Activated B cell treated with CpG ODN at 0.5 μM for 24 hours (primary cell): ENCODE measurements at places on chromosomes 4 and X. TPM values are rescaled to one million over a fixed set of nuclear protein-coding genes. Genes with fewer than 3 reads are reported as not detected.

SPINK2 gene
- 1.2 TPM in 1 of 2 replicates, not detected in the other for total RNA-seq

FREM3 gene
- total RNA-seq, result not detected in 2 replicates

MAGEA10 gene
- not detected in 2 replicates for total RNA-seq

TDO2 gene
- total RNA-seq, result not detected in 2 replicates

PRSS12 gene
- not detected in 2 replicates for total RNA-seq

APLN gene
- not detected in 2 replicates for total RNA-seq

JCHAIN gene
- total RNA-seq, result 47.0 and 53.7 TPM in 2 replicates

EREG gene
- total RNA-seq, result not detected in 2 replicates

TACR3 gene
- total RNA-seq, result not detected in 2 replicates

SLC49A3 gene
- total RNA-seq, result 2.3 TPM in 2 replicates

AFM gene
- total RNA-seq, result not detected in 2 replicates

PCYT1B gene
- total RNA-seq, result not detected in 2 replicates

PPP2R3B gene
- total RNA-seq, result 15.4 and 15.5 TPM in 2 replicates

MAGEA2 gene
- not detected in 2 replicates for total RNA-seq

- DNase-seq, result no peak
These were observed 4.3 kb downstream of the NR0B1 start for GRCh38 chrX:30304866-30305265.

DNA sequence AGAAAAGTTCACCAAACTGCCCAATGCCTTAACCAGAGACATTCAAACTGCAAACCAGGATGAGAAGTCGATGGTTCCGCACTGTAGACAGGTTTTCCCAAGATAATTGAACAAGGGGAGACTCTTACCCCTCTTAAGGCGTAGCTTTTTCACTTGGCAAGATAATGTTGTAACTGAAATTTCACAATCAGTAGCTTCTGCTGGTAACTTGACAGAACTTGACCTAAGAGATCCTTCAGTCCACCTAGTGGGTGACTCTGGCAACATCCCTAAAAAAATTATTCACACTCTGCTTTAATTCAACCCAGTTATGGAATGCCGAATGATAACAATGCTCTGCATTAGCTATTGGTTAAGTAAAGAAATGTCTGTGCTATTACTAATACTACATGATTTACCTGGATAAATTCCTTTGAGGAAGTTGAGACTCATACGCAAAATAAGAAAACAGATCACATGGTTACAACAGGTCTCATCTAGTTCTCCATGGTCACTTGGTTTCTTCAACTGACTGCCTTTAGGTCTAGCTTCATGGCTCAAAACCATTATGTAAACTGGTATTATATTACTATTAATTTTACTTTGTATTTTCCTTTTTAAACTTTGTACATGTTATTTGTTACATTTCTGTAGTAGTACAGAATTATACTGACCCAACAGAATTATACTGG is 9.1 kb downstream of the ELF2 start:
- DNase-seq, result no peak

DNA sequence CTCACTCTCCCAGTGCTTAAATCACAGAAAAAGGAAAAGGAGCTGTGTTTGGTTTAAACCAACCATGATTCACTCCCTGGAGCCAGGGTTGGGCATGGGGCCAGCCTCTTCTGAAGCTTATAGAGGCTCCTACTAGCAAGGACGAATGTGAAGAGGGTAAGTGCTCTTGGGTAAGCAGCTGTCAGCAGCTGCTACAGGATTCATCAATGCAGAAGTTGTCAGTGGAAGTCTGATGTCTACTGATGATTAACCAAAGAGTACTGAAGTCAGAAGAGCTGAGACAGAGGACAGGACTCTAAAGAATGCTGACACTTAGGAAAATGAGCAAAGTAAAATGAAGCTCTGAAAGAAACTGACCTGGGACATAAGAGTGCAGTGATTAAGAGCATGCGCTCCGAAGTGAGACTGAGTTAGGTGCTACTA is 32.7 kb upstream of the JADE1 start:
- DNase-seq, result no peak

GRCh38 chr4:76708971-76709771 is 188.8 kb downstream of the SOWAHB start:
- DNase-seq, result no peak

DNA sequence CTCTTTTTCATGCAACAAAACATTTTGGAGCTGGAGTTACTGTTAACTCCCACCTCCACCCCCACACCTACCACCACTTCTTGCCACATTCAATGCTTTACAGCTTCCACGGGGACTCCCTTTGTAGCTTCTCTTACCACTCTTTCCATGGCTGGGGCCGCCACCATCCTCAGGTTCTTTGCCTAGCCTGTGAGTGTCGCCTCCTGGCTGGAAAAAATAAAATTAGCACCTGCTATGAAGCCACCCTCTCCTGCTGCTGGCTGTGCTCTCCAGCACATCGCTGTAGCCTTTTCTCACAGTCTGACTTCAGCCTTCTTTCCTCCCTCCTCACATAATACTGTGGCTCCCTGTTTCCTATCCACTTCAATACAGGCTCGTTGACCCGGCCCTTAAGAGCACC is 114.4 kb downstream of the FRAS1 start:
- no peak for DNase-seq

DNA sequence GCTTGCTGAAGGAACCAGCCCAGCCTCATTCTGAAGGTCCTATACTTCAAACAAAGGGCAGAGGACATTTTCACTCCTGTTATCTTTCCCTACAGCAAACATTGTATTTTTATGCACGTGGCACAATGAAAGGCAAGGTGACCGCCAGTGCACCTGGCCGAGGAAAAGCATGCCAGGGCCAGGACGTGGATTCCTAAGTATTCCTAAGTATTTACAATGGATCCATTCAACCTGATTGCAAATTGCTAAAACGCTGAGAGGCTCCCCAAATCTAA is 127.9 kb upstream of the FTHL17 start:
- DNase-seq, result no peak

GRCh38 chr4:138097912-138098600 is 144.1 kb downstream of the SLC7A11 start:
- no peak for DNase-seq

GRCh38 chr4:159768016-159768415 is 665.1 kb downstream of the RAPGEF2 start:
- no peak for DNase-seq

GRCh38 chr4:42151568-42152506 is 618 bp downstream of the BEND4 start:
- peak; percentile 73 for DNase-seq

- no peak for DNase-seq
These were observed 128.7 kb downstream of the WDFY3 start for GRCh38 chr4:84837751-84838150.

GRCh38 chr4:105560421-105560848 is 8.0 kb downstream of the ARHGEF38 start:
- DNase-seq, result no peak

GRCh38 chr4:17647927-17648326 is 33.5 kb downstream of the MED28 start:
- no peak for DNase-seq

DNA sequence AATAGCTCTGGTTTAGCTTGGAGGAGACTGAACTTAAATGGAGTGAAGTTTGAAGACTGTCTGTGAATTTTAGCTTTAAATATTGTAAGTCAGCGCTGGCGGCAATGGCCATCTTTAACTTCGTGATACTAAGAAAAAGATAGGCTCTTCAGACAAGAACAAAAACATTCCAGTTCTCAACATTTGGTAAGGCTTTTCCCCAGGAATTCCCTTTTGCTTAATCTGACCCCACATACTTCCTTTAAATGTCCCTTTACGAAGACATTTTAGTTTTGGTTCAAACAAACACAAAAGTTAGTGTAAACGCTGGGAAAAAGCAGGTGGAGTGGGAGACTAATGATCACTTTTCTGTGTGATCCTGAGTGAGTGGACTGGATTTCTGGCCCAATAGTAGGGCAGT is 106.2 kb downstream of the MAML3 start:
- DNase-seq, result no peak

- no peak for DNase-seq
These were observed 170.6 kb downstream of the MSN start for GRCh38 chrX:65837875-65838549.
